ENCODE measurements at places on chromosomes 3 and 15.

DNA sequence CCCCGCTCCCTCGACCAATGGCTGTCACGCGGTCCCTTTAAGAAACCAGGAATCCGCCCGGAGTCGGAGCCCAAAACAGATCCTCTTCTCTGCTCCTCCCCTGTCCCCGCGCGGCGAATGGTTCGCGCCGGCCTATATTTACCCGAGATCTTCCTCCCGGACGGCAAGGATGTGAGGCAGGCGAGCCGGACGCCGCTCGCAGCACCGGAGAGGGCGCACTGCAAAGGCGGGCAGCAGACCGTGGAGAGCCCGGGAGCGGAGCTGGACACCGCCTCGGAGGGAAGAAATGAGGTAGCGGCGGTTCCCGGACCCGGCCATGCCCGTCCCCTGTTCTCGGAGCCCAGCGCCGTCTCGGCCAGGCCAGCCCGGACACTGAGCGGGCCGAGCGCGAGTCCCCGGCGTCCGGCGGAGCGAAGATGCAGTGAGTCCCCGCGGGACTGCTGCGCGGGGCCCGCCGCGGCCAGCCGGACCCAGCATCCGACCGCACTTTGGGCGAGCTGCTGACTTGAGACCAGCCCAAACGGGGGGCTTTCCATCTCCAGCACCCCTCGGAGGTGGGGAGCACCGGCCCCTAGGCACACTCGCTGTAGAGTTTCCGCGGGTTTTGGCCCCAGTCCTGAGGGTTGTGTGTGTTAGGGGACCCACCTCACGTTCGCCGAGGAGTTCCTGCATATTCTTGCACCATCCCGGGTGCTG lies at the start of gene FAM43A:
TSS of gene FAM43A (plus strand) at position 166 of the 696 bp plus-strand sequence. CDS start 944 bp downstream, outside the sequence.
- no peak for DNase-seq

GRCh38 chr15:80890341-80891005 lies 99.1 kb downstream of the MESD start:
- no peak for DNase-seq

DNA sequence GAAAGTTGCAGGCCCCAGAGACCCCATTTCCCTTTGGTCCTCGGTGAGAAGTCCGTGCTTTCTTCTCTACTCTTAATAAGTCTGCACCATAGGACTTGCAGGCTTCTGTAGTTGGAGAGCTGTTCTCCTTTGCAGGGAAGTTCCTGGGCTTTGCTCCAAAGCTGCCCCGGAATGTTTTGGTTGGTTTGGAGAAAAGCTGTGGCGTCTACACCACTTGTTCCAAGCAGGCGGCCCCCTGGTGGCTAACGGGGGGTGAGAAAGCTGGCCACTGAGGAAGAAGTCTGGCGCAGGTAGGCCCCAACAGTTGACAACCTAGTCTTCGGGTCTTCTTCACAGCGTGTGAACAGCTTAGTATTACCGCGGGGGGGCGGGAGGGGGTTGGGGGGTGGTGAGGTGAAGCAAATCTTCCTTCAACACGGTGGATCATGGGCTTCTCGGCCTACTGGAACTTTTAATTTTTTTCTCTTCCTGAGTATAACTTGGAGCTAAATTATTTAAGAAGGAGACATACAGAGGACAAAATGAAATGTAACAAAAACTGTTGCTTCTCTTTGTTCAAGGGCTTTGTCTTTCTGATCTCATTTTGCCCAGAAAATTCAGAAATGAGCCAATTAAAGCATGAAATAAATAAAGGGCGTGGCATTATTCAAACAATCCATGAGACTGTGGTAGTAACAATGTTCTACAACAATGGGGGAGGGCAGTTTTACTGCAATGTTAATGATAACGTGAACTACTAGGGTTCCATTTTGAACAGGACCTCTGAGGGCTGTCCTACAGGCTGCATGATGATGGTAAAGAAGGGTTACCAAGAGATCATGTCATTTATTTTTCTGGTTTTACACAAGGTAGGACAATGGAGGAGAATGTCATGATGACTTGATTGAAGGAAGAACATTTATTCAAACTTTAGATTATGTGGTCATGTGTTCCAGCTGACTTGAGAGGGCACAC lies 2.2 kb upstream of the THRB start:
- no peak for DNase-seq

DNA sequence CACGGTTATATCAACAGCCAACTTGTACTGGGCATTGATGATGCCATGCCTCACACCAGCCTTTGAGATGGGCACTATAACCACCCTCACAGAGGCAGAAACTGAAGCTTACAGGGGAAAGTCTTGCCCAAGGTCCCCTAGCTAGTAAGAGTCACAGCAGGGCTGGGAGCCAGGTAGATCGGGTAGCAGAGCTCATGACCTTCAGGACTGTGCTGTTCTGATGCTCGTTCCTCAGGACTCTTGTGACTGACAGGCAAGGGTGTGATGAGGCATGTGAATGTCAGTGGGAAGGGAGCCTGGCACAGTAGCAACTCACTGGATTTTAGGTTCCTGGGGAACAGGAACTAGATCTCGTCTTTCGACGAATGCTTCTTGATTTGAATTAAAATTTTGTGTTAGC lies 65.7 kb downstream of the RLBP1 start:
- DNase-seq: no peak

GRCh38 chr15:90386221-90386620 lies 1.8 kb upstream of the IQGAP1 start:
- DNase-seq: no peak

DNA sequence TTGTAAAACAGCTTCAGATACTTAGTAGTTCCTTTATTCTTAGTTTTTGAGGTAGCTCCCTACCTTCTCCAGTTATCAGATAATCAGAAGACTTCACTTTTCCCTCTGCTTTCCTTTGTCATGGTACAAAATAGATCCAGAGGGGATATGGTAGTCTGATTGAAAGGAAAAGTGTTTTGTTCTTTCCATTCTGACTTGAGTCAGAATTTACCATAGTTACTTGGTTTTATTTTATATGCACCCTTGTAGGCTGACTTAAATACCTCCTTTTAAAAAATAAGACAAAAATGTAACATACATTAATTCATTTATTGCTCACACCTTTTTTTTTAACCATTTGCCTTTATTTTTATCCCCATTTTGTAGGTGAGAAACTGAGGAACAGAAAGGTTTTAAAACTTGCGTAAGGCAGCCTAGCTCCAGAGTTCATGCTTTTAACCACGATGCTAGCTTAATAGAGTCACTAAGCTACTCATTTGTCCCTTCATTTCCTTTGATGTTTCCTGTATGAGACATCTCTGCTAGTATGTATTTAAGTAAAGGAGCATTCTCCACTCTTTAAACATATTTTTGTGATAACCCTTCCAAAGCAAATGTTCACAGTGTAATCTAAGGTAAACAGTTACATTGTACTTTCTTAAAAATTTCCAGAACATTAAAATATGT lies 187.5 kb downstream of the KLHL25 start:
- DNase-seq: no peak

DNA sequence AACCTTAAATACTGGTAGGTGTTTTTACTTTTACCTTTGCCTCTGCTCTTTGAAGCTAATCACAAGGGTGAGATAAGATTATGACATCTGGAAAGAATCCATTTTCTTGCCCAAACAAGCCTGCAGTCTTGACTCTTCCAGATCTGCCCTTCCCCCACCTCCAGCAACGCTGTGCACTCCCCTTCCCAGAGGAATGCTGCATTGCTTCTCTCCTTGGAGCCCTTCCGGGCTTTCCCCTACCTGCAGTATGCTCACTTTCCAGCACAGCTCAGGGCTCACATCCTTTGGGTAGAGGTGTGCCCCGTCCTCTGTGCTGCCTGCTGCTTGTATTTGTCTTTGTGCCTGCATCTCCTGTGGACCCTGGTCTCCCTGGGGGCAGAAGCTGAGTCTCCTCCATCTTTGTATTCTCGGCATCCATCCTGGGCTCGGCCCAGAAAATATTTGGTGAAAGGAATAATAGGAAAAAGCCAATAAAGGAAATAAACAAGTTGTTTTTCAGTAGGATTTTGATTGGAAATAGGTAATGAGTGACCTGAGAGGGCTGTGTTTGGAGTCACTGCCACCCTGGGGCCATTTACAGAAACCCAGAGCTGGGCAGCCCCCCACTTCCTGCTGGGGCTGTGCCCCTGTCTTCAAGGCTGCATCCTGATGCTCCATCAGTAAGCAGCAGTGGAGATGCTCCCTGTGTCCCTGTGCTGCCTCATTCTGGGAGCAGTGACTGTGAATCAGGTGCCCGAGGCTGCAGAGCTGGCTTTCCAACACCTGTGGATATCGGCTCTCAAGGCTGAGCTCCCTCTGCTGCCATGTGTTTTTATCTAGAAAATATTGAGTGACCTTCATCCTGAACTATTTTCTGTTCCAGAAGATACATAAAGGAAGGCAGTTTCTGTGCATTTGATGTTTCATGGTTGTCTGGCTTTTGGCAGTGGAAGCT lies 117.5 kb downstream of the EEFSEC start:
- DNase-seq: no peak

DNA sequence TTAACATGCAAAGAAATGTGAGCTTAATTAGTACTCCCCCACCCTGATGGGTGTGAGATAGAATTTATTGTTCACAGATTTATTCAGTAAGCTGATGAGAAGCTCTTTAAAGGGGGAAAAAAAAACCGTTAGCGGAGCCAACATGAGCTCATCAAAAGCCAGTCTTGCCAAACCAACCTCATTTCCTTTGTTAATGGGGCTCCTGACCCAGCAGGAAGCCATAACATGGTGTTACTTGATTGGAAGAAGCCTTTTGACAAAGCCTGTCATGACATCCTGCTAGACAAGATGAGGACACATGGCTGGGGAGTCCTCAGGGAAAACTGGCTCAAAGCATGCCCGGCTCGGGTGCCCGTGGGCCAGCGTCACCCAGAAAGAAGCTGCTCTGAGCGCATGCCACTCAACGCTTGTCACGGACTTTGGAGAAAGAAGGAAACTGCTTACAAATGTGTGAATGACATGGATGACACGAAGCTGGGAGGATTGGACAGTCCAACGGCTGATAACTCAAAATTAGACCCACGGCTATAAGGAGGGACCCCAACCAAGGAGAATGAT lies 64.6 kb downstream of the SLCO2A1 start:
- no peak for DNase-seq

GRCh38 chr3:46924921-46925584 lies 47.5 kb downstream of the PTH1R start:
- DNase-seq: no peak

- DNase-seq: no peak
Observed at GRCh38 chr3:43969944-43970343, 271.7 kb upstream of the TOPAZ1 start.

- DNase-seq: peak; percentile 10
Observed at GRCh38 chr3:61664105-61664482, 102.7 kb downstream of the PTPRG start.

GRCh38 chr3:191246630-191247029 lies 47.6 kb downstream of the OSTN start:
- no peak for DNase-seq

Data from DND-41 (cell line).